ENCODE measurements at places on chromosomes 1 and 21.

DNA sequence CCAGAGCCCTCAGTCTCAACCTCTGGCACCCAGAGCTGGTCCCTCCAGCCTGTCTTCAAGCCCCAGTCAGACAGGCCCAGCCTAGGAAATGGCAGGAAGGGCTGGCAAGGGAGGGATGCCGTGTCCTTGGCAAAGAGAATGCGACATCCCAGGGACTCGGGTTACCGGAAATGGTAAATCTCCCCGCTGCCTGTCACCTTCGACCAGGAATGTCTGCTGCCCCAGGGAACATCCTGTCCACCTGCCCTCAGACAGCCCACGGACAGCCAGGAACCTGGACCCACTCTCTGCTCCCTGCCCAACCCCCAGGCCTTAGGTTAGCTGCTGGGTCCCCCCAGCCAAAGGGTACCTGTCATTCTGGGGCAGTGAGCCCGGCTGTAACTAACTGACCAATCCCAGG is 23.9 kb downstream of the HSPG2 start:
- no peak for DNase-seq

GRCh38 chr1:172959571-172959970 is 91.2 kb downstream of the TNFSF18 start:
- no peak for DNase-seq

DNA sequence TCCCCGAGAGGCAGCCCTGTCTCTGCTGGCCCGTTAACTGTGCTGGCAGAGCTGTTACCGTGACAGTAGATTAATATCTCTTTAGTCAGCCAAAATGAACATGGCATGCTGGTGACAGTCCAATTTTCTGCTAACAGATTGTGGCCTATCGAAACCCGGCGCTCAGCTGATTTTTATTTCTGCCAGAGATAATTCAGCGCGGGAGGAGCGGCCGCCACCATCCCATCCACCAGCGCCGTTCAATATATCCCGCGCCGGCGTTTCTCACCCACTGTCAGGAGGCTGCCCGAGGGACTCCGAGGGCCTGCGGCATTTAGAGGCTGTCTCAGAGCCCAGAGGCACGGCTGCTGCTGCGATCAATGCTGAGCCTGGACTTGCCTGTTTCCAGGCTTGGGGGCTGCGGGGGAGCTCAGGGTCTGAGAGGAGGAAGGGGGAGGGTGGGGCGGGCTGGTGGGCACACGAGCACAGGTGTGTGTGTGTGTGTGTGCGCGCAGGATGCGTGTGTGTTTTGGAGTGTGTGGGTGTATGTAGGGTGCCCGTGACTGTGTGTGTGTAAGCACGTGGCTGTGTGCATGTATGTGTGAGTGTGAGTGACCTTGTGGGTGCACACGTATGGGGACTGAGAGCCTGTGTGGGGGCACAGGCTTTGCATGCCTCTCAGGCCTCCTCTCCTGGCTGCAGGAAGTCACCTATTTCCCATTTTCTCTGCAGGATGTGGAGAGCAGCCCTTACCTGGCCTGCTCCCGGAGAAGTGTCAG is 109.7 kb upstream of the ACTRT2 start:
- DNase-seq, result no peak

DNA sequence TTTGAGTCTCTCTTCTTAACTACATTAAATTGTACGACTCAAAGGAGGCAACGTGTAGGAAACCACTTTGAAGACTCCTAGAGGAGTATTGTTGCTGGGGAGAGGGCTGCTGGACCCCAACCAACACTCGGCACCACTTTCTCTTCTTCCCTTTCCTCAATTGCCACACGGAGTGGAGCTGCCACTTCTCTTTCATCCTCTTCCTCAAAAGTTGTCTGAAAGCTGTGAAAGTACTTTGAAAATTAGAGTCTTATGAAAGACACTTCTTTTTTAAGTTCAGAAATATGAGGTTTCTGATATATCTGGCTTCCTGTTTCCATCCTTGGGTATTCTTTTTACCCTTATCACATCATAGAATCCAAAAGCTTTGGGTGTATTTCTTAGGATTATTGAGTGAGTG is 59.5 kb downstream of the MRPS6 start:
- no peak for DNase-seq

DNA sequence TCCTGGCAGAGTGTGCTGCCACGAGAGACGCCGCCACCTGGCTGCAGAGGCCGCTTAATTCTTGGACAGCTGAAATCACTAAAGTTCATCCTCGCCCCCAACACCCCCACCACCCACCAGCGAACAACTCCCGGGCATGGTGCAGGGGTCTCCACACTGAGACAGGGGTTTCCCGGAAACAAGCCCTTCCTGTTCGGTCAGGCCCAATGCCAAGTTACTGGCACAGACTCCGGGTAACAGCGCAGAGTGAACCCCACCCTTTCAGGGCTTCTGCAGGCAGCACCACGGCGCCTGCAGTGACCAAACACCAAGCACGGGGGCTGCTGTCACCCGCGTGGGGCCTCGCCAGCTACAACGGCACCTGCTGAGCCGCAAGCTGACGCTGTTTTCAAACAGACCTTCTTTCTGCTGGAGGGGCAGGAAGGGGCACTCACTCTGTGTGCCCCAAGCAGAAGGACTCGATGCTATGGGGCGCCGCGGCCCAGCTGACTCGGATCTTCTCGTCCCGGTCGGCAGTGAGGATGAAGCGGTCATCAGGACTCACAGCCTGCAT is 17.4 kb downstream of the WDR4 start:
- DNase-seq, result no peak

All from cardiac muscle cell (in vitro differentiated cells and primary cell).